ENCODE measurements at places on chromosomes 1 and 21. TPM values are rescaled to one million over a fixed set of nuclear protein-coding genes. Genes with fewer than 3 reads are reported as not detected.
A peak's percentile ranks its signal among the peaks of the same experiment; 100 is the strongest.

- no peaks in the 10 kb centered on the region for H3K36me3 ChIP-seq
- no peak overlapping the region for H3K27ac ChIP-seq
- no peak overlapping the region for H3K4me3 ChIP-seq
- DNase-seq, result no peak
Observed at GRCh38 chr21:41943851-41944250, 10.0 kb downstream of the C2CD2 start.

- no peak overlapping the region for H3K4me3 ChIP-seq
- no peaks in the 10 kb centered on the region for H3K27me3 ChIP-seq
- DNase-seq, result no peak
- no peaks in the 10 kb centered on the region for H3K4me1 ChIP-seq
Observed at GRCh38 chr1:161158316-161159010, 837 bp upstream of the USP21 start.

SHE gene
- 5.4 TPM for total RNA-seq

DNA sequence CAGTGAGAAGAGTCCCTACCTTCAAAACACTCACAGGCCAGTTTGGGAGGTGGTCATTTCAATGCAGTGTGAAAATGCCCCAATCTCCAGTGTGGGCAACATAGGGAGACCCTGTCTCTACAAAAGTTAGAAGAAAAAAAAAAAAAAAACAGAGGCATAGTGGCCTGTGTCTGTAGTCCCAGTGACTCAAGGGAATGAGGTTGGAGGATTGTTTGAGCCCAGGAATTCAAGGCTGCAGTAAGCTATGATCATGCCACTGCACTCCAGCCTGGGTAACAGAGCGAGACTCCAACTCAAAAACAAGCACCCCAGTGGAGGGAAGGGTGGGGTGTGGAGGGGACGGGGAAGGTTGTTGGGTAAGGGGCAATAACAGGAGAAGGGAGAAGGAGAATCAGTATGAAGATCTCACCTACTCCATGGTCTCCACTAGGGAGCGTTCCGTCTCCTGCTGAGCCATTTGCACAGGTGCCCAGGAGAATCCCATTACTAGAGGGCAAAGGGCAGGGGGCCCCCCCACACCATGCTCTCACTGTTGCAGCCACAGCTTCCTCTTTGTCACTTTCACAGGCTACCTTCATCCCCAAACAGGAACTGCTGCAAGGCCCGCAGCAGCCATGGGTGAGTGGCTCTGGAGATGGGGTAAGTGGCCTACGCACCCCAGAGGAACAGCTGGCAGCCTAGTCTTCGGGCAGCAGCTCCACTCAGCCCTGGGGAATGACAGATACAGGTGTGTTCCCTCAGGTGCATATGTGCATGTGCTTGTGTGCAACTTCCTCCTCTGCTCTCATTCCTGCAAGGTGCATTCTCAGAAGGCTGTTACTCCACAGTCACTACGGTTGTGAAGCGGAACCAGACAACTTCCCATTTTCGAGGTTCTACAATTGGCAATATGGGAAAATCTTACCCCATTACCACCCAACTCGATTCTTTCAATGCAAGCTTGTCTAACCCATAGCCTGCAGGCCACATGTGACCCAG, 87.9 kb upstream of the LYST start:
- H3K27me3 ChIP-seq, result no peaks in the 10 kb centered on the region
- H3K36me3 ChIP-seq, result no peaks in the 10 kb centered on the region
- H3K4me3 ChIP-seq, result no peak overlapping the region
- no peak for DNase-seq

DNA sequence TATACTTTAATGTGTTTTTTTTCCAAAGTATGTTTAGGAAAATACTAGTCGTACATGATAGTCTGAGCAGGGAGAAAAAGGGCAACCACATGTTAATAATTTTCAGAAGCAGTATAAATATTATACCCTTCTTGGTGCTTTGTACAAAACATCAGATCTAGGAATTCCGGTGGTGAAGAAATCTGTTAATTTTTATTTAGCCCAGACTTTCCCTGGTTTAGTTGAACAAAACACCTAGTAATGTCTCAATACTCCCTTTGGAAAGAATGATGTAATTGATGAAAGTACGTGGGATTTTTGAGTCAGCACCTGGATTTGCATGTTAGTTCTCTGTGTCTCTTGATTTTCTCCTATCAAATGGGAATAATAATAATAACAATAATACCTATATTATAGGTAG, 38.4 kb upstream of the KCNK2 start:
- H3K27me3 ChIP-seq, result no peaks in the 10 kb centered on the region
- no peaks in the 10 kb centered on the region for H3K4me1 ChIP-seq
- no peak overlapping the region for H3K4me3 ChIP-seq

GRCh38 chr1:199954699-199955098, 72.8 kb upstream of the NR5A2 start:
- H3K27ac ChIP-seq, result no peak overlapping the region
- H3K27me3 ChIP-seq, result no peaks in the 10 kb centered on the region
- no peak for DNase-seq
- H3K4me3 ChIP-seq, result no peak overlapping the region

GRCh38 chr1:246281639-246282038, 225.4 kb downstream of the SMYD3 start:
- no peak overlapping the region for H3K4me3 ChIP-seq
- H3K36me3 ChIP-seq, result no peaks in the 10 kb centered on the region
- no peak for DNase-seq
- H3K4me1 ChIP-seq, result no peaks in the 10 kb centered on the region

- no peaks in the 10 kb centered on the region for H3K36me3 ChIP-seq
- no peaks in the 10 kb centered on the region for H3K27me3 ChIP-seq
- DNase-seq, result peak; percentile 17
Observed at GRCh38 chr1:56803561-56804156, 15.5 kb downstream of the FYB2 start.

GCSAML gene
- total RNA-seq, result 1.2 TPM

DNA sequence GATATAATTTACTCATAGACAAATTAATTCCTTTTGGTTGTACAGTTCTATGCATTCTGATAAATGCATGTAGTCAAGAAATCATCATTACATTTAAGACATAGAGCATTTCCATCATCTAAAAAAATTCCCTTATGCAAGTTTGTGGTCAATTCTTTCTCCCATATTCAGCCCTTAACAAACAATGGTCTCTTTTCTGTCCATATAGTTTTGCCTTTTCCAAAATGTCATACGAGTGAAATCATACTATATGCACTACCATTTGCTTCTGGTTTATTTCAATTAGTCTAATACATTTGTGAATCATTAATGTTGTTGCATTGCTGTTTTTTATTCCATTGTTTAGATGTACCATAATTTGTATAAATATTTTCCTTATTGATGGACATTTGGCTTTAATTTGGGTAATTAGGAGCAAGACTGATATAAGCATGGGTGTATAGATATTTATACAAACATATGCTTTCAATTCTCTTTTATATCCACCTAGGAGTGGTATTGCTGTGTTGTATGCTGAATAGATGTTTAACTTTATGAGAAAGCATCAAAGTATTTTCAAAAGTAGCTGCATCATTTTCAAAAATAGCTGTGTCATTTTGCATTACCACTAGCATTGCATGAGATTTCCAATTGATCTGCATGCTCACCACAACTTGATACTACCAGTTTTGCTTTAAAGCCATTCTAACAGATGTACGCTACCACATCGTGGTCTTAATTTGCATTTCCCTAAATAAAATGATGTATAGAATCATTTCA, 397.0 kb upstream of the ADAMTS5 start:
- DNase-seq, result no peak
- no peaks in the 10 kb centered on the region for H3K27me3 ChIP-seq
- no peak overlapping the region for H3K27ac ChIP-seq
- H3K4me1 ChIP-seq, result no peaks in the 10 kb centered on the region
- H3K36me3 ChIP-seq, result no peaks in the 10 kb centered on the region

MANEAL gene
- total RNA-seq, result 11.2 TPM

All from prostate gland (tissue), 2 donors.